ENCODE measurements at places on chromosomes 11 and 22.

GRCh38 chr11:12403997-12404350 lies 26.6 kb downstream of the PARVA start:
- DNase-seq, result no peak

DNA sequence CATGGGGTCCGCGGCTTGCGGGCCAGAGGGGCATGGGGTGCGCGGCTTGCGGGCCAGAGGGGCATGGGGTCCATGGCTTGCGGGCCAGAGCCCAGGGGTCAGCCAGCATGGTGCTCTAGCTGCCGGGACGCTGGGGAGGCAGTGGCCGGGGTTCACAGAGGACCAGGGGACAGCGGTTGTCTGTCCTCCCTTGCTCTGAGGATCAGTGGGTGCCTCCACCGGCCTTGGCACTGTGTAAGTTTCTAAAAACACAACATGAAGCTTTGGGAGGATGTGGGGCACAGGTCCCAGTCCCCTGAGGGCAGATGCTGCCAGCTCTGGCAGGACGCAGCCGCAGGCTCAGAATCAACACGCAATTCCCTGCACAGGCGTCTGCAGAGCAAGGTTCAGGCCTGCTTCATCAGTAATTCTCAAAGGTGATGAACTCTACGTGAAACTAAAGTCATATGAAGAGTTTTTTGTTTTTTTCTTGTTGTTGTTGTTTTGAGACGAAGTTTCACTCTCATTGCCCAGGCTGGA lies 3.0 kb downstream of the MLC1 start:
- no peak for DNase-seq

DNA sequence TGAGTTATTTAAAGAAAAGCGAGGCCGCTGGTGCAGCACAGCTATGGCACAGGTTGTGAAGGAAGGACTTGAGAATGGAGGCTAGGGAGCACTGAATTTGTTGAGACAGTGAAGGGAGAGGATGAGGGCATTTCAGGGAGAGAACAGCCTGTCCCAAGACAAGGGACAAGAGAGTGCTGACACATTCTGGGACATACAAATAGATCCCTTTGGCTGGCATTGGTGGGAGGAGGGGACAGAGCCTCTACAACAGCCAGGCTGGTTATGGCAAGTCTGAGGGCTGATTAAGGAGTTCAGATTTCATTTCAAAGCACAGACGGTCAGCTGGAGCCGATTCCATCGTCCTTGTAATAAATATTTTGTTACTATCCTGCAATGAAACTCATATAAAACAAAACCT lies 1.7 kb upstream of the SLC29A2 start:
- DNase-seq, result no peak

GRCh38 chr11:5809122-5809519 lies 397 bp downstream of the OR52N2 start:
- no peak for DNase-seq

DNA sequence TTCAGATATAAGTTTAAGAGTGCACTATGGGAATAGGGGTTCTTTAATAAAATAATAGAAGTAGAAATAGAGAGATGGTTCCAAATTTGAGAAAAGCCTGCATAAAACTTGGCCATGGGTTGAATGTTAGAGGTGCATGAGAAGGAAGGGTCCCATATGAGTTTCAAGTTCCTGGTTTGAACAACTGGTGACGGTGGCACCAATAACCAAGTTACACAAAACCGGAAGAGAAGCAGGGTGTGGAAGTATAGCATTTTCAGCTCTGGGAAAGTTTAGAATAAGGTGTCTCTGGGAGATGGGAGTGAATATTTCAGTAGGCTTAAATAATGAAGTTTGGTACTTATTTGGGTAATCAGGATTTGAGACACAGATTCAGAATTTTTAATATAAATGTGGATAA lies 2.4 kb downstream of the CASP1 start:
- DNase-seq, result no peak

DNA sequence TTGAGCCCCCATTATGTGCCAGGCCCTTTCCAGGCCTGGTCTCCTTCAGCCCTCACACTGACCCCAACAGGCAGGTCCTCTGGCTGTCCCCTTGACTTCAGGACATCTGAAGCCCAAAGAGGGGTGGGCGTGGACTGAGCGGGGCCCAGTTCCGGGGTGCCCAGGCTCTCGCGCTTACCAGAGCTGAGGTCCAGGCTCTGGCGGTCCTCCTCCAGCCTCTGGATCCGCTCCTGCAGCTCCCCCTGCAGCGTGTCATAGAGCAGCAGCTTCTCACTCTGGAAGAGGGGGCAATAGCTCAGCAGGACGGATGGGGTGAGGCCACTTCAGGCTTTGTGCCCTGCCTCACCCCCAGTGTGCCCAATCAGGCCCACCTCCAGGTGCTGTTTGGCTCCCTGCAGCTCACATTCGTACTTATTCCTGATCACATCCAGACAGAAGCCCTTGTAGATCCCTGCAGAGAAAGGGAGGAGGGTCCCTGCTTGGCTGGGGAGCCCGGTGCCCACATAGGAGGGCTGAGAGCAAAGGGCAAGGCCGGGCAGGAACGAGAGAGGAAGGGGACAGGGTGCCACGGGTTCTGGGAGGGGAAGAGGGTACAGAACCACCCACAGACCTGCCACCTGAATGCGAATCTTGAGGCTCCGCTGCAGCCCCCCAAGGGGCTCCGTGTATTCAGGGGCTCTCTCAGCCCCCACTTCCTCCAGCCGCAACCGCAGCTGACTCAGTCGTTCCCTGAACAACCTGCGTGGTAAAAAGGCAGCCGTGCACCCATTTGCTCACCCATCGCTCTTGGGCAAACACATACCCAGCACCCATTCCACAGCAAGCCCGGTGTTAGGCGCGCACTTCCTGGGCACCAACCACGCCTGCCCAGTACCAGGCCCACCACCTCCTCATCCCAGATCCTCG lies 4.1 kb downstream of the BRMS1 start:
- DNase-seq, result no peak

- no peak for DNase-seq
These were observed 23.3 kb downstream of the RFPL3 start for GRCh38 chr22:32380991-32381390.

- no peak for DNase-seq
These were observed 38.5 kb upstream of the SPON1 start for GRCh38 chr11:13923716-13924650.

DNA sequence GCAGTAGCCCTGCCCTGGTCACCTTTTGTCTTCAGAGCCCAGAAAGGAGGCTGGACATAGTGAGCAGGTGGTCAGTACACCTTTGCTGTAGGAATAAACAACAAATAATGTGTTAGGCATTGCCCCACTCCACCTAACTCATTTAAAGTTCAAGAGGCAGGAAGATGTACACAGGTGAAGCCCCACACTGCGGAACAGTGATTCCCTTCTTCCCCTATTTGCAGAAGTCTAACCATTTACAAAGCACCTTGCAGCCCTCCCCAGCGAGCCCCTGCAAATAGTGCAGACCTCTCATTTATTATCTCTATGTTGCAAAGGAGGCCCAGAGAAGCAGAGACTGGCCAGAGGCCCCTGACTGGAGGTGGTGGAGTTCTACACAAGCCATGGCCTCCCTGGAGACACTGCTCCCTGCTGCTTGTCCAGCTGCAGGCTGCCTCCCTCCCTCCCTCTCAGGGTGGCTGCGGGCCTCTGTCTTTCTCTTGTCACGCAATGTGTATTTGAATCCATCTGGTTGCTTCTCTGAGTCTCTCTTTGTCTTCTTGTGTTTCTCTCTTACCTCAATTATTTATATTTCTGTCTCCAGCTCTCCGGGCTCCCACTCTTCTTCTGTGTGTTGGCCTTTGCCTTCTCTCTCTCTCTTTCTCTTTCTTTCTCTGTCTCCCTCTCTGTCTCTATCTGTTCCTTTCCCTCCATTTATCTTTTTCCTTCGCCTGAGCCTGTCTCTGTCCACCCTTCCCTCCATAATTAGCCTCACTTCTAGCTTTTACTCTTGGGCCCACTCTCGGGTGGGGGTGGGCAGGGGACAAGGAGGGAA lies 59.1 kb upstream of the PRDM11 start:
- DNase-seq, result no peak

DNA sequence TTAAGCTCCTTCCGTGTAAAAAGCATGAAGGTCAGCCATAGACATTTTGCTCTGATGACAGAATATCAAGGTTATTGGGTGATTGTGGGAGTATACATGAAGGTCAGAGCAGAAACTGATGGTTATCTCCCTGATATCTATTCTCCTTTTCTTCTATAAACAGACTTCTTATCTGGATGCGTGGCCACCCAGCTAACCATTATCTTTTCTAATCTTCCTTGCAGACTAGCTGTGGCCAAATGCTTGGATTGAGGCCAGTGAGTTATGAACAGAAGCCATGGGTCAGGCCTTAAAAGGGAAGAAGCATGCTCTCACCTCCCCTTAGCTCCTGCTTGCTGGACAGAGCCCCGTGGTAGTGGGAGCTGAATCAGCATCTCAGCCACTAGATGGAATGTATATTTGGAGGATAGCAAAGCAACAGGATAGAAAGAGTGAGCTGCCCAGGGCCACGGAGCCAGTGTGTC lies 31.3 kb upstream of the LRRC55 start:
- DNase-seq, result no peak
